ENCODE measurements at places on chromosomes 2 and 18. TPM values are rescaled to one million over a fixed set of nuclear protein-coding genes. Genes with fewer than 3 reads are reported as not detected.

- no peak for DNase-seq
Measured at GRCh38 chr18:23710068-23710527, 20.8 kb downstream of the LAMA3 start.

The CTAGE1 gene
- not detected for total RNA-seq

DNA sequence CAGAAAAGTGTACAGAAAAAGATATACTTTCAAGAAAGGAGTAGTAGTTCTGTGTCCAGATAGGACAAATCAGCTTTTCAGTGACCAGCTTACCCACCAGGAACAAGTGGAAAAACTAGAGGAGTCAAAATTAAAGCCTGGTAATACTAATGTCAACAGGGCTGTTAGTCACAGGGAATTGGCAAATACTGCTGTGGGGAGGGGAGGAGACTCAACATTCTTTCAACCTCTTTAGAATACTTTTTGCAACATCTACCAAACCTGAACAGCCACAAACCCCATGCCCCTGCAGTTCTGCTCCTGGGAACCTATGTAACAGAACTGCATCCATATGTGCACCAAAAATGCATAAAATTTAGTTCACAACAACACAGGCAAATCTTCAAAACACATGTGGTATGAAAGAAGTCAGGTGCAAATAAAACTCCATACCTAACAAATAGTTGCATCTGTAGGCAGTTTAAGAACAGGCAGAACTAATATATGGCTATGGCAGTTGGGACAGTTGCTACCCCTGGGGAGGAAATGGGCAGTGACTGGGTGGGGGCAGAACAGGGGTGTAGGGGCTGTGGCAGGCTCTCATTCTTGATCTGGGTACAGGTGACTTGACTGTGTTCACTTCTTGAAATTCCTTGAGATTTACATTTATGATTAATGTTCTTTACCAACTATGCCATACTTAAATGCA lies 9.7 kb downstream of the CMPK2 start:
- DNase-seq = no peak

DNA sequence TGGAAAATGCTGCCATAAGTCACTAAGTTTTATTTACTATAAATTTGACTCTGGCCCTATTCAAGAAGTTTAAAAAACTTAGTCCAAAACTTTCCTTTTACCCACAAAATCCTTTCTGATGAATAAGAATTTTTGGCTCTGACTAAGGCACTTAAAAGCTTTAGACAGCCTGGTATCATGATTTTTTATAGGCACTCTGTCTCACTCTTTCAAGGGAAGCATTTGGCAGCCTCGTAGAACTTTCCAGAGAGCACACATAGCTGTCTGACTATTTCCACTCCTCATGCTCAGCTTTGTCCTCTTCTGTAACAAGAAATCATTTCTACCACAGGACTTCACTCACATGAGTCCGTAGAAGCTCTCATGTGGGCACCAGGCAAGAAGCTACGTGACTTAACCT lies 32.3 kb upstream of the XDH start:
- no peak for DNase-seq

- DNase-seq = no peak
Measured at GRCh38 chr2:199384043-199384442, 73.7 kb downstream of the SATB2 start.

Measured in epithelial cell of proximal tubule (primary cell).